H1 (cell line): ENCODE measurements at places on chromosomes 11 and 22.

DNA sequence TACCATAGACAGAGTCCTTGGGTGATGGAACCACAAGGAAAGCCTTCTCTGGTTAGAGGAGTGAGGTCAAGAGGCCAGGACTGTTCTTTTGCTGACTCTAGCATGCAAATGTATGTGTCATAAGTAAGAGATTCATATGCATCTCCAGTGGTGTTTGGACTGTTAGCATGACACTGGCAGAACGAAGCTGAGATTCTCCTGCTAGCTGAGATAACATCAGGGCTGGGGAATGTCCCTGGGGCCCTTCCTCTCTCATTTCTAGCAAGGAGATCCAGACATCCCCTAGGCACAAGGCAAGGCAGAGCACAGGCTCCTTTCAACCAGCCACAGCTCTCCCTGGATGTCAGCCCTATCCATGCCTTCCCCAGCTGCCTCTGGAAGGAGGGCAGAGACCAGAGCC, 711.3 kb downstream of the OPCML start:
- DNase-seq = peak; percentile 49
- H3K27me3 ChIP-seq = no peaks in the 10 kb centered on the region
- peaks cover 5% of the 10 kb centered on the region; the same call in 1 of the 2 replicates for H3K4me1 ChIP-seq
- H3K27ac ChIP-seq = no peak overlapping the region
- no peak overlapping the region for H3K4me3 ChIP-seq

- 0 out of 2 replicates have a peak, but pooled peaks cover 4% of the 10 kb centered on the region for H3K27me3 ChIP-seq
- H3K4me3 ChIP-seq = no peak overlapping the region
Observed at GRCh38 chr11:10456519-10456918, 1.5 kb downstream of the AMPD3 start.

DNA sequence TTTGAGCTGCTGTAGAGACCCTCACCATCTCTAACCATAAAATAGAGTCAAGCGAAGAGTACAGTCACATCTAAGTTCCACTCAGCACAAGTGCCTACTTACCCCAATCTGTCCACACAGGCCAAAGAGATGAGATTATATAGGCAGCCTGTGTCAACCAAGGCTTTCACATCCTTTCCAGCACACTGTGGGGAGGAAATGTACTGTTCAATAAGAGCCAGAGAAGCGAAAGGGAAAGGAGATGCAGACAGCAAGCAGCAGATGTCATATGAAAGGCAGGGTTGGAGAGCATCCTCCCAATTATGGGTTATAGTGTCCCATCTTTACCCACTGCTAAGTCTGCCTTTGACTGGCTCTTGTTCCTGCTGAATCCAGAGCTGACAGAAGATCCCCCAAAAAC, 16.4 kb downstream of the NRIP3 start:
- no peak overlapping the region for H3K4me3 ChIP-seq
- H3K36me3 ChIP-seq = no peaks in the 10 kb centered on the region
- no peaks in the 10 kb centered on the region for H3K4me1 ChIP-seq

DNA sequence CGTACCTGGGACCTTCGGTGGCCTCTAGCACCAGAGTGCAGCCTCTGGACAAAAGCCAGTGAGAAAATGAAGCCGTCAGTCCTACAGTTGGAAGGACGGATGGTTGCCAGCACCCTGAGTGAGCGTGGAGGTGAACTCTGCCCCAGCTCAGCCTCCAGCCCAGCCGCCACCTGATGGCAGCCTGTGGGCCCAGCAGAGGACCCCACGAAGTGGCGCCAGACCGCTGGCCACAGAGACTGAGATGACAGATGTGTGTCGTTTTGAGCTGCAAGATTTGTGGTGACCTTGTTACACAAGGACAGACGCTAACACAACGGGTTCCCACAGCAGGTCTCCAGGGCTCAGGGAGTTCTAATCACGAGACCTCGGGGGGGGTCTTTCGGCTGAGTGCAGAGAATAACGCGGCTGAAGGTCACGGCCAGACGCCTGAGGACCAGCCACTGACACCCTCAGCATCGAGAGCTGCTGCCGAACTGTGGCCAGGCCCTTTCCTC, 75.0 kb downstream of the BRD1 start:
- DNase-seq = no peak
- H3K27ac ChIP-seq = no peak overlapping the region
- no peak overlapping the region for H3K4me3 ChIP-seq

DNA sequence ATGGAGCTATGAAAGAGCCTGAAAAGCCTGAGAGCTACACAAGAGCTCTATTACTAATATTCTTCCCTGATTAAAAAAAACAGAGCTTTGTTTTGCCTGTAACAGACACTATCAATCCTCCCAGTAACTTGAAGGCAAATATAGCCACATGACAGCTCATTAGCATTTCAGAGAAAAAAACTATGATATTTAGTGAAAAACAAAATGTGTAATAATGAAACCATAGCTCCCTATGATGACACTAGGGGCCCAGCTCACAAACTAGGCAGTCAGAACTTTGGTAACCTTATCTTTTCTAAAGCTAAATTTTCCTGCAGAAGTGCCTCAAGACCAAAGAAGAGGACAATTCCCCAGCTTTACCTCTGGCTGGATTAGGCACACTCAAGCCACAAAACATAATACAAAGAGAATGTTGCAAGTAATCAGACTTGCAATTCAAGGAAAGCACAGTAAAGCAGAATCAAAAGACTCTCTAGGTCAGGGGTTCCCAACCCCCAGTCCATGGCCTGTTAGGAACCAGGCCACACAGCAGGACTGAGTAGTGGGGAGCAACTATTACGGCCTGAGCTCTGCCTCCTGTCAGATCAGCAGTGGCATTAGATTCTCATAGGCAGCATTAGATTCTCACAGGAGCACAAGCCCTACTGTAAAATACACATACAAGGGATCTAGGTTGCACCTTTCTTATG, 53.3 kb downstream of the MRTFA start:
- no peaks in the 10 kb centered on the region for H3K27me3 ChIP-seq
- H3K36me3 ChIP-seq = peaks cover 4% of the 10 kb centered on the region; the same call in 1 of the 2 replicates
- DNase-seq = no peak
- no peak overlapping the region for H3K27ac ChIP-seq

DNA sequence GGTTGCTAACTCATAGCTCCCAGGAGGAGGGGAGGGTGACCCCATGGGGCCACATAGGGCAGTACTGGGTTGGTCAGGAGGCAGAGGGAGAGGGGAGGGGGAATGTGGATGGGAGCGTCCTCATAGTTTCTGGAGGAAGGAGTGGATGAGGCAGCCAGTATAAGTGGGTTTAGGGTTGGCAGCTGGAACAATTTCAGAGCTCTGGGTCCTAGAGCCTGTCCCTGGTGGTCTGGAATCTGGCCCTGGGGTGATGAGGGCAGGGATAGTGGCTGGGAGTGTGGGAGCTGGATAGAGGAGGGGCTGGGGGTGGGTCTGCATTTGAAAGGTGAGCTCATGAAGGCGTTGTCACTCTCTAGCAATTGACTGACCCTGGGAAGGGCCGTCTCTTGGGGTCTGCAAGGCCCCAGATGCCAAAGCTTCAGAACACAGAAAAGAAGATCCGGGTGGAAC, 5.3 kb upstream of the MRGPRG start:
- no peak for DNase-seq
- H3K4me1 ChIP-seq = no peaks in the 10 kb centered on the region
- no peaks in the 10 kb centered on the region for H3K27me3 ChIP-seq
- H3K36me3 ChIP-seq = no peaks in the 10 kb centered on the region
- no peak overlapping the region for H3K4me3 ChIP-seq

DNA sequence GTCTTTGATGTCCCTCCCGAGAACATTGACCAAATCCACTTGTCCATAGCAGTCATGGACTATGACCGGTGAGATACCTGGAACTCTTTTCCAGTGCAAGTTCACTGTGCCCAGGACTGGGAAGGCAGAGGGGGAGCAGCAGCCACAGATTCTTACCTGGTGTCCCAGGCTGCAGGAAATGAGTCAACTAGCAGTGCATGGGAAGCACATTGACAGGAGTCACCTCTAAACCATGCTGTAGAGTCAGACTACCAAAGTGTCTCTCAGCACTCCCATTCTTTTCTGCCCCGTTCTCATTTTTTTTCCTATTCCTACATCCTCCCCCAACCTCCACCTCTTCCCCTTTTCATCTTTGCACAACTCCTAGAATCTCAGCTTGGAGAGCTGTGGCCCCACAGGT, 67.2 kb upstream of the OLFML1 start:
- H3K4me3 ChIP-seq = no peak overlapping the region
- peaks cover 6% of the 10 kb centered on the region for H3K4me1 ChIP-seq
- no peak for DNase-seq
- no peaks in the 10 kb centered on the region for H3K27me3 ChIP-seq

GRCh38 chr22:41939981-41940831, 6.7 kb downstream of the CENPM start:
- peaks cover 2% of the 10 kb centered on the region; the same call in 1 of the 2 replicates for H3K4me1 ChIP-seq
- H3K4me3 ChIP-seq = no peak overlapping the region
- H3K27me3 ChIP-seq = no peaks in the 10 kb centered on the region
- no peak for DNase-seq

DNA sequence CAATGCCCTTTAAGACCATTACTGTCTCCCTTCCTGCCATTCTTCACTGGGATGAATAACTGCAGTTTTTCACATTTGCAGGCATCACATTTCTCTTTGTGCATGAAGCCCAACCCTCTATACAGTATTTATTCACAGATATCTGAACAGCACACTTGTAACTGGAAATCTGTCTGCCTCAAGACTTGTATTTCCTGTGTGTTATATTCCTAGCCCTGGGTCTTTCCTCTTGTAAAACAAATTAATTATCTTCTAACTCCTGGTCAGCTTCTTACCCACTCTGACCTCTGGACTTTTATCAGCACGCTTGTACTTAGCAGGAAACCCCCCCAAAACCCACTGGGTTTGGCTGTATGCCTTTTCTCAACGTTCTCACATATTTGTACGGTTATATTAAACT, 2.0 kb downstream of the CSRP3 start:
- no peaks in the 10 kb centered on the region for H3K27me3 ChIP-seq
- DNase-seq = no peak
- H3K4me3 ChIP-seq = no peak overlapping the region
- H3K4me1 ChIP-seq = no peaks in the 10 kb centered on the region
- no peaks in the 10 kb centered on the region for H3K36me3 ChIP-seq

- no peak for DNase-seq
- H3K27me3 ChIP-seq = no peaks in the 10 kb centered on the region
- H3K36me3 ChIP-seq = no peaks in the 10 kb centered on the region
- H3K4me1 ChIP-seq = no peaks in the 10 kb centered on the region
- H3K4me3 ChIP-seq = no peak overlapping the region
Observed at GRCh38 chr11:87007963-87008362, 29.8 kb upstream of the TMEM135 start.

GRCh38 chr11:130094614-130095013, 24.9 kb downstream of the APLP2 start:
- no peaks in the 10 kb centered on the region for H3K27me3 ChIP-seq
- H3K4me3 ChIP-seq = no peak overlapping the region
- no peak for DNase-seq
- H3K36me3 ChIP-seq = no peaks in the 10 kb centered on the region; the same call in 1 of the 2 replicates
- H3K27ac ChIP-seq = no peak overlapping the region

GRCh38 chr11:113952070-113952469, 22.8 kb upstream of the HTR3A start:
- no peak overlapping the region for H3K4me3 ChIP-seq
- no peaks in the 10 kb centered on the region for H3K27me3 ChIP-seq
- no peak for DNase-seq
- no peaks in the 10 kb centered on the region for H3K36me3 ChIP-seq
- H3K4me1 ChIP-seq = peaks cover under 1% of the 10 kb centered on the region
